Gastrocnemius medialis (tissue), 4 donors: ENCODE measurements at places on chromosomes 7 and 10. TPM values are rescaled to one million over a fixed set of nuclear protein-coding genes. Genes with fewer than 3 reads are reported as not detected.
A peak's percentile ranks its signal among the peaks of the same experiment; 100 is the strongest.

DNA sequence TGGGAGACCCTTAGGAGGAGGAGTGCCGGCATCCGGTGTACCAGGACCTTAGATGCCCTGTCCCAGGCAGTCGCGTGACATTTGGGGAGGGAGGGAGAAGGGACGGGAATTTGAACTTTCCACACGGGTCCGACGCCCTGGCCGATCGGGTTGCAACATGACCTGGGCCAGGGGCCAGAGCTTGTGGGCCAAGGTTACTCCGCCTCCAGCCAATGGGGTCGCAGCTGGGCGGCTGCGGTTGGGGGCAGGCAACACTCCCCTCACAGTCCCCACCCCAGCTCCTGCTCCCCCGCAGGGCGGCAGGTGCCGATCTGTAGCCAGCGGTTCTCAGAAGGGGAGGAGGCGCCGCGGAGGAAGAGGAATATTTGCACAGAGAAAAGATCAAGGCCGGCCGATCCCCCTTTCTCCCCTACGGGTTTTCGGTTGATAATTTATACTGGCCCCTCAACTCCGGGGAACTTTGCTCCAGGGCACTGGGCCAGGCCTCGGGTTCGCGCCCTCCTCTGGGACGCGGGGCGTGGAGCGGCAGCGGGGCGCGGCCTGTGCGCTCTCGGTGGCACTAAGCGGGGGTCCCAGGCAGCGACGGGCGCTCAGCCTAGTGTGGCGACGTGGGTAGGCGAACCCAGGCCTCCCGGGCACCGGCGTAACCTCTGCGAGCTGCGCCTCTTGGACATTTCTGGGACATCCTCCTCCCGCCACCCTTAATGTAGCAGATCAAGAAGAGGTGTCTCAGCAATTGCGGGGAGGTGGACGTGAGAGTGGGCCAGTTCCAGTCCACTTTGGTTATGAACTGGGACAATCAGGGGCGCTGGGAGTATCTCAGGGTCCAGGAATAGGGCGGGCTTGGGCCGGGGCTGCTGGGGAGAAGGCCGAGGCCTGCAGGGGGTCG, 1.2 kb downstream of the MLXIPL start:
- DNase-seq = peak; percentile 93

- DNase-seq = no peak
Measured at GRCh38 chr7:3955751-3956696, 655.0 kb downstream of the SDK1 start.

The SOSTDC1 gene
- not detected for total RNA-seq

DNA sequence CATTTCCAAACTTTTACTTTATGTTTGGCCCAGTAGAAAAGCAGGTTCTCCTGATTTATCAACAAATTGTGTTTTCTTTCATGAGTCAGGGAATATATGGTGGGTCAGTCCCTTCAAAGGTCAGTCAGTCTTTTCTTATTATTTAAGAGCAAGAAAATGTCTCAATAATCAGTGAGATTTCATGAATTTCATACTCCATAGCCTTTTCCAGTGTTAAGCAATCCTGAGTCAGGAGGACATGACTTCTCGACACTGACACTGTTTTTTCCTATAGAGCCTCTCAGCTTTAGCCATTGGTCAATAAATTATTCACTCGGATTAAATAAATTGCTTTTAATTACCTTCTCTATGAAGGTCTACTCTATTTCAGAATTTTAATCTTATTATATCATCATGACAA, 334.5 kb downstream of the SORCS1 start:
- DNase-seq = no peak

DNA sequence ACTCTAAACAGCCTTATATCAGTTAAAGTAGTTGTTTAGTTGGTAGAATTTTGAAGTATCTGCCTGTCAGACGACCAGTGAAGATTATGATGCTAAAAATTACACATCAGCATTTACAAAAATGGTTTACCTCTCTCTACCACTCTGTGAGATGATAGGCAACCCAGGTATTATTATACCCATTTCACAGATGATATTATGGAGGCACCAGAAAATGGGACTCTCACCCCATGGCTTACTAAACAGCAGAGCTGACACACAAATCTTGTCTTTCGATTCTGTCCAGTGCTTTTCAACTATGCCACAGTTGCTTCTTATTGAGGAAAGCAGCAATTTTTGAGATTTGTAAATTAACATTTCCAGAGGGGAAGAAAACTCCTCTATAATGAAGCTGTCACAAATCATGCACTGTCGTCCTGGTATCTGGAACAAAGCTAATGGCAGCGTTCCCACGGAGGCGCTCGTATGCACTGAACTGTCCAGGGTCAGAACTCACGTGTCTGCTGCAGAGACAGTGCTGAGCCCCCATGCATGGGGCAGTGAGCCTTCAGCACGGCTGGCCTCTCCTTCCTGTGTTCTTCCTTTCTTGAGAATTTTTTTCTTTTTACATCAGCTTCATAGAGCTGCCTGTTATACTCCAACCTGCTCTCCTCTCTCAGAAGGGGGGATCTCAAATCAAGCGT, 381.1 kb downstream of the SDK1 start:
- no peak for DNase-seq

GRCh38 chr10:30415593-30415992, 18.4 kb upstream of the MAP3K8 start:
- no peak for DNase-seq
